Retinal pigment epithelial cell (primary cell): ENCODE measurements at places on chromosomes 12 and 14.

DNA sequence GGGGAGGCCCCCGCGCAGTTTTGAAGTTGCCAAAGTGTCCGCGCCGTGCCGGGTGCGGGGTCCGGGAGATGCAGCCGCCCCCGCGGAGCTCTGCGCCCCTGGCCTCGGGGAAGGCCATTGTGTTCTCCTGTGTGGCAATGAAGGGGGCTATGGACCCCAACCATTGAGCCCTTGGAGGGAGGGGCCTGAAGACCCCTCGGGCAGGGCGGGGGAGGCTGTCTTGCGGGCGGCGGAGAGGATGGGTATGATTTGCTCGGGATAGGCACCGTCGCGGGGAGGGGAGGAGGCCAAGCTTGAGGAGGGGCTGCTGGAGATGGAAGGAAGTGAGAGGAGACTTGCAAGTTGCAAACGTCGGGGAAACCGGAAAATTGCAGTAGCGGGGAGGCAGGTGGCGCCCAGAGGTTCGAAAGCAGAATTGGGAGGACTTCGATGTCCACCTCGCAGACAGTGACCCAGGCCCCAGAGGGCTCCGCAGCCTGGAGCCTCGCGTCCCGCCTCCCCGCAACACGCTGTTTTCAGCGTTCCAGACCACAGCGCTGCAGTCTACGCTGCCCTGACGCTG, 25.4 kb downstream of the BCL11B start:
- no peak for DNase-seq

- DNase-seq: no peak
Measured at GRCh38 chr12:121799842-121800693, 3.7 kb upstream of the SETD1B start.

DNA sequence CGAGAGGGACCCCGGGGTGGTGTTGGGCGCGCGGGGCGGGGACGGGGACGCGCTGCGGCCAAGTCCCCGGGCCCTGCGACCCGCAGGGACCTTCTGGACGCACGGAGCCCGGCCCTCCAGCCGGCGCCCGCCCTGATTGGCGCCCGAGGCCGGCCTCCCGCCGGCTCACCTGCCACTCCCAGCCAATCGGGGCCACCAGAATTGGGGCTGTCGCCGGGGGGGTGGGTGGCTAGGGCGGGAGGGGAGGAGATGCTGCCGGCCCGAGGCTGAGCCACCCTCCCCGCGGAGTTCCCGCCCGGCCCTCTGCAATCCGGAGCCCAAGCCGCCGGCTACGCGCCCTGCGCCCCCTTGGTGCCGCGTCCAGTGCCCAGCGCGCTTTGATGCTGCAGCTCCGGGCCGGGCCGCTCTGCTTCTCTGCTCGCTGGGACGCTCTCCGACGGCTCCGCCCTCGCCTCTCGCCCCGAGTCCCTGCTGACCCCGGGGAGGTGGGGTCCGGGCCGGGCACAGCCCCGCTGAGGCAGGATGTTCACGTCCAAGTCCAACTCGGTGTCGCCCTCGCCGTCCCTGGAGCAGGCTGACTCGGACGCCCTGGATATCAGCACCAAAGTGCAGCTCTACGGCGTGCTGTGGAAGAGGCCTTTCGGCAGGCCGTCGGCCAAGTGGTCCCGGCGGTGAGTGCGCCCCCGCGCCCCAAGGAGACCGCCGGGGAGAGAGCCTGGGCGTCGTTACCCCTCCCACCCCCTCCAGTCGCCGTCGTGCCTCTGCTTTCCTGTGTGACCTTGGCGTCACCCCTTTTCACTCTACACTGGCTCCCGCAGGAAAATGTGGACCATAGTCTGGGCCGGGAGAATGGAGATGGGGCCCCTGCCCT, at the start of gene PLEKHD1:
Gene PLEKHD1, plus strand, starts transcription at position 285 of the 871 bp plus-strand sequence. Its CDS starts 238 bp downstream, at position 523.
- no peak for DNase-seq

GRCh38 chr12:5581019-5581418, 149.1 kb downstream of the NTF3 start:
- DNase-seq: no peak

- no peak for DNase-seq
Measured at GRCh38 chr14:78764645-78765044, 594.5 kb downstream of the NRXN3 start.

- no peak for DNase-seq
Measured at GRCh38 chr12:91667694-91668093, 478.0 kb downstream of the BTG1 start.
